NCI-H1694 (cell line): ENCODE measurements at places on chromosomes 2 and 18.
A peak's percentile ranks its signal among the peaks of the same experiment; 100 is the strongest.

DNA sequence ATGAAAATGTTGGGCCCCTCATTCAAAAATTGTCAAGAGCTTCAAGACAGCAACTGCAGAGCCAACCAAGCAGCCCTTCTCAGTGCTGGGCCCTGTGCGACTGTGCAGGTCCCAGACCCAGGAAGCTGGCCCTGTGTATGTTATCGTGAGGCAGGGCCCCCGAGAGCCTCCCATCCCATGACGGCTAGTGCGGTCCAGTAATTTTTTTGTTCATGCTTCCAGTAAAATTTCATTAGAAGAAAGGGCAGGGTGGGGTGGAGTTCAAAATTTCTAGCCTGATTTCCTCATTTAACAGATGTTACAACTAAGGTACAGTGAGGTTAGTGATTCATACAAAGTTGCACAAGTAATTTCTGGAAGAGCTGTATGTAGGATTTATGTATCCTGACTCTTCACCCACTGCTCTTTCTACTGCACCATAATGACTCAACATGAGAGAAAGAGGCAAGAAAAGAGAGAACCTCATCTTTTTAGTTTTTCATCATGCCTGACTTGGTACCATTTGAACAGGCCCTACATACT is 105.5 kb downstream of the ZEB2 start:
- no peak for DNase-seq

GRCh38 chr18:58721566-58722239 is 50.4 kb downstream of the MALT1 start:
- no peak for DNase-seq

- no peak for DNase-seq
These were observed 109.8 kb downstream of the FARSB start for GRCh38 chr2:222545823-222546795.

GRCh38 chr2:231392431-231393148 is 2.9 kb upstream of the B3GNT7 start:
- DNase-seq: no peak

DNA sequence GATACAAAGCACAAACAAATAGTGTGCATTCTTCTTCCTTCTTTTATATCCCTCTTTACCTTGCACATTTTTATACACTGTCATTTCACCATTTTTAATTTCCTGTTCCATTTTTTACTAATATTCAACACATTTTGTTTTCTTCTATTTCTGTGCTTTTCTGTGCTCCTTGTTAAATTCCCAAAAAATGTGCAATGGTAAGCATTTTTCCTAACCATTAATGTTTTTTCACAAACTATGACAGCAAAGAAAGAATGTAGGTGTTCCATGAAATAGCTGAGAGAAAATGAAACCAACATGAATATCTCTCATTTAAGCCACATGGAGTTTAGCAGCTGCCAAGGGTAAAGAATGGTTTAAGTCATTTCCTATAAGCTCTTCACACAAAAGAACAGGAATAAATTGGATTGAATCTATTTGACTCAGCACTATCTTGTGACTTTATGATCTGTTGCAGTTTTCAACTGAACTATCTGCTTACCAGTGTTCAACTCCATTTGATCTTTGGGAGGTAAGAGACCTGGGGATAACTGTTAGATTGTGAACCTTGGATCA is 145.7 kb upstream of the CDH19 start:
- no peak for DNase-seq

DNA sequence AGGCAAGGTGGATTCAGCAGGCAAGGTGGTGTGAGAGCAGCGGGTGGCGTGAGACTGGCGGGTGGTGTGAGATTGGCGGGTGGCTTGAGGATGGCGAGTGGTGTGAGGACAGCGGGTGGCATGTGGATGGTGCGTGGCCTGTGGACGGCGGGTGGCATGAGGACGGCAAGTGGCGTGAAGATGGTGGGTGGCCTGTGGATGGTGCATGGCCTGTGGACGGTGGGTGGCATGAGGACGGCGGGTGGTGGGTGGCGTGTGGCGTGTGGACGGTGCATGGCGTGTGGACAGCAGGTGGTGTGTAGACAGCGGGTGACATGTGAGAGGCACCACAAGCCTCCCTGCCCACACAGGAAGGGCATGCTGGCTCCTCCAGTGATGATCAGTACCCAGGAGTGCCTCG is 186.9 kb upstream of the SALL3 start:
- DNase-seq: no peak

GRCh38 chr18:24369426-24369825 is 28.2 kb downstream of the OSBPL1A start:
- no peak for DNase-seq

DNA sequence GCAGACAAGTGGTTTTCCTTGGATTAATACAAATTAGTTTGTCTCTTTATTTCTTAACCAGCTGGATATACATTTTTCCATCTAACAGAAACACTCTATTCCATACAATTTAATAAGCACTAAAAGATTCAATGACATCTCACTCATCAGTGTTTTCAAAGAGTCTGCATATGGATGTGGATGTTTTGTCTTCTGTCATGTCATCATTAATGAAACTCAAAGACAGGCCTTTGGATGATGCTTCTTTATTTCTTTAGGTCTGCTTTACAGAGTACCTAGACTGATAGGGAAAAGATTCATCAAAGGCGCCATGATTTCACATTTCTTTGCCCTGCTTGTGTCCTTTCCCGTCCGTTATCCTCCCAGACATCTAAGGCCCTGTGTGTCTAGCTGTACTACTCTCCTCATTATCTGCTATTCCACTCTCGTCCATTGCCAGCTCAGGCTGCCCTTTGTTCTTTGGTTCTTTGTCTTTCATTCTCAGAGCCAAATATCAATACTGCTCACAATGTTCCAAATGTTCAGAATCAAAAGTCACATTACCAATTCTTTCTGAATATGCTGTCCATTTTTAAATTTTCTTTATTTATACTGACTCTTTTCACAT is 232.3 kb upstream of the CHAC2 start:
- no peak for DNase-seq

GRCh38 chr2:2007551-2008501 is 263.5 kb upstream of the PXDN start:
- DNase-seq: peak; percentile 93

DNA sequence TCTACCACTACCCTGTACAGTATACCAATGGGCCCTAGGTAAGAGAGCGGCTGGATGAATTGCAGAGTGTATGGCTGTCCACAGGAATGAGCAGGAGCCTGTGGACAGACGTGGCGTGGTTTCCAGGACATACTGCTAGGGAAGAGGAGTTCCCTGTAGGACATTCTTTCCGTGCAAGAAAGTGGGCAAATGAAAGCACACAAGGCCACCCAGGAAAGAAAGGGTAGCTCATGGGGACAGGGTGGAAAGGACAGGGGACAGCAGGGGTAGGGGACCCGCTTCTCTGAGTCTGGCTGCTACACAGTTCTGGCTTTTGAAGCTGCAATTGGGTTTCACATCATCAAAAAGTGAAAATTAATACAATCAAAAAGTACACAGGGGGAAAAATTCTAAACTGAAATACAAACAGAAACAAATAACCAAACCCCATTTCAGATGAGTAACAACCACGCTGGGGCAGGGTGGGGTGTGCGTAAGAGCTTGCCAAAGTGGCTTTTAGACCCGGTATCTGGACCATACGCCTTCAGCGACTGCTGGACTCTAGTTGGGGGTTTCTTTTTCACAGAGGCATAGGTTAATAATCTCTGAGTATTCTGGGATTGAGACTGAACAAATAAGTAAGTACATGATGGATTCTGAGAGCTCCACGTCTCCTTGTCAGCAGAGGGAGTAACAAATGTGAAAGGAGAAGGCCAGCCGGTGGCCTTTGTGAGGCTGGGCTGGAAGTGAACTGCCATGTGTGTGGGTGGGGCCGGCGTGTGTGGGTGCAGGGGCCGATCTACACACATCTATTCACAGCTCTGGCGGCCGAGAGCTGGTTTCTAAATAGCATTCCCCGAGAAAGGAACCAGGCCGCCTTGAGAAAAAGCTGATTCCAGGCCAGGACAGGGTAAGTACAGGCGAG is 84.0 kb downstream of the HDAC4 start:
- DNase-seq: no peak

DNA sequence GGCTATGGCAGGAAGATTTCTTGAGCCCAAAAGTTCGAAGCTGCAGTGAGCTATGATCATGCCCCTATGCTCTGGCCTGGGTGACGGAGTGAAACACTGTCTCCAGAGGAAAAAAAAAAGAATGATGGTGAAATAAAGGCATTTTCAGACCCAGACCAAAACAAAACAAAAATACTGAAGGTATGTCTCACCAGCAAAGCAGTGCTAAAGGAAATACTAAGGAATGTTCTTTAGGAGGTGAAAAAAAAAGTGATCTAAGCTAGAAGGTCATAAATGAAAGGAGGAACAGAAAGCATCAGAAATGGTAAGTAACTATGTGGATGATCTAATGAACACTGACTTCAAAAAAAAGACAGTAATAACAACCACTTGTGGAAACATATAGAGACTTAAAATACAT is 18.7 kb downstream of the SS18 start:
- no peak for DNase-seq

GRCh38 chr2:24920098-24920808 is at the start of gene ADCY3:
TSS of gene ADCY3 (minus strand) at chr2:24920237. CDS start at chr2:24918987, 1,250 bp downstream.
- DNase-seq: no peak

- no peak for DNase-seq
These were observed 526.6 kb upstream of the PKDCC start for GRCh38 chr2:41521211-41521610.

GRCh38 chr2:169301596-169302335 is 60.6 kb downstream of the LRP2 start:
- DNase-seq: no peak

GRCh38 chr2:39679805-39680204 is 14.1 kb downstream of the TMEM178A start:
- DNase-seq: no peak

DNA sequence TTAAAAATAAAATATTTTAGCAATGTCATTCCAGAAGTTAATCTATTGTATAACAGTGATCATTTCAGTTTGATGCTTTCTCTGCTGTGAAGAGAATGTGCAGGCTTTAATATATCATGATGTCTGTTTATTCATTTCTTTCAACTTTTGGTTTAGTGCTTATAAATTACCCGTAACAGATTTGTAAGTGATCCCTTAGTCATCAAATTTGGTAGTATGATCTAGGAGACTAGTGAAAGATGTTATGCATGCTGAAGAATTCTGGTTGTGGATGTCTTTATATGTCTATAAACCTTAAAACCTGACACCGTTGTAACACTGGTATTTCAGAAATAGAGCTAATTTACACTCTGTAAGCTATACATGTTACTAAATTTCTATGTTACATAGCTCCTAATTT is 260.4 kb downstream of the CPS1 start:
- DNase-seq: no peak

DNA sequence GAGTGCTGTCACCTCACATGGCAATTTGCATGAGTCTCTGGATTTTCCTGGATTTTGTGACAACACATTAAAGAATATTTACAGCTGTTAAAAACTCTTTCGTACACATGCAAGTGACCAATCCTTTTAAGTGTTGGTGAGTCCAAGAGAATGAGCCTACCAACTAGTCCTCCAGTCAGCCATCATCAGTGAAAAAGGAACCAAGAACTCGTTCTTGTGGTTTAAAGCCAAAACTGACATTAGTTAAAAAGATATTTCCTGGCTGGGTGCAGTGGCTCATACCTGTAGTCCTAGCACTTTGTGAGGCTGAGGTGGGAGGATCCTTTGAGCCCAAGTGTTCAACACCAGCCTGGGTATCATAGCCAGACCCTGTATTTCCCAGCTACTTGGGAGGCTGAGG is 215.4 kb upstream of the ITGA4 start:
- DNase-seq: no peak

DNA sequence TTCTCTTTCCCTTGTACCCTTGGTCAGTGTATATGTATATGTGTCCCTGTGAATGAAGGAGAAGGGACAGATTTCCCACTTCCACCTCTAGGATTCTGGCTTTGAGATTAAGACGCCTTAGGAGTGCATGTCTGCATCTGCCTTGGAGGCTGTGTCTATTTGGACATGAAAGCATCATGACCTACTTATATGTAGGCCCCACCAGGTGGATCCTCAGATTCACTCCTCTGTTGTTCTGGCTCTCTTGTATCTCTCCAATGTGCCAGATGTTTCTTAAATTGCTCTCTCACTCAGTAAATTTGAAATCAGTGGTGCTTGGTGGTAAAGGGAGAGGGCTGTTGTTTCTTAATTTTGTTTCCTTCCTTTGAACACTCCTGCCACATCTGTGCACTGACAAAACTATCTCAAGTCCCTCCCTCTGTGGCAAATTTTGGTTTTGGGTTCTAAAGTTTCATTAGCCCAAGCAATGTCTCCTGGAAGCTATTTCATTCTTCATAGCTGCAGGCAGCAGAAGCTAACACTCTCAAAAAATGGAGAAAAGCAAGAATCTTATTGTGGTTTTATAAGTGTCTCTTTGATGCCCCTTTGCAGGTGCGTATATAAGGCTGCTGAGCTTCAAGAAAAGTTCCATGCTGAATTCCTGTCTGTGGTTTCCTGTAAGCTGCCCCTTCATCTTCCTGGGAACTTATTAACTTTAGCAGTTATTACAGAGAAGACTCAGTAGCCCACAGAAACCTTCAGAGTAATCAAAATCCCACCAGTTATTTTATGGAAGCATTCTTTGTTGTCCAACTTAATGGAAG is 179.7 kb upstream of the SETBP1 start:
- no peak for DNase-seq

DNA sequence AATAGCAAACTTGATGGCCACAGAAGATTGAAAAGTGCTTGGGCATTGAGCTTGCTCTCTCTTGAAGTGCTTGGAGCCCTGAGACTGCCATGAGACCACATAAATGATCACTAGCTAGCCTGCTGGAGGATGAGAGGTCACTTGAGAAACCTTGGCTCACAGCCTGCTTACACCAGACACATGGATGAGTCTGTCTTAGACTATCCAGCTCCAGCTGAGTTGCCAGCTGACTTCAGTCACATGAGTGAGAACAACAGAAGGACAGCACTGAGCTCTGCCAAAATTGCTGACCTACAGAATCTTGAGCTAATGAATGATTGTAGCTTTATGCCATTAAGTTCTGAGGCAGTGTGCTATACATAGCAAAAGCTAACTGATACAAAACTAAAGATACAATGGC is 18.1 kb downstream of the NABP1 start:
- DNase-seq: no peak

DNA sequence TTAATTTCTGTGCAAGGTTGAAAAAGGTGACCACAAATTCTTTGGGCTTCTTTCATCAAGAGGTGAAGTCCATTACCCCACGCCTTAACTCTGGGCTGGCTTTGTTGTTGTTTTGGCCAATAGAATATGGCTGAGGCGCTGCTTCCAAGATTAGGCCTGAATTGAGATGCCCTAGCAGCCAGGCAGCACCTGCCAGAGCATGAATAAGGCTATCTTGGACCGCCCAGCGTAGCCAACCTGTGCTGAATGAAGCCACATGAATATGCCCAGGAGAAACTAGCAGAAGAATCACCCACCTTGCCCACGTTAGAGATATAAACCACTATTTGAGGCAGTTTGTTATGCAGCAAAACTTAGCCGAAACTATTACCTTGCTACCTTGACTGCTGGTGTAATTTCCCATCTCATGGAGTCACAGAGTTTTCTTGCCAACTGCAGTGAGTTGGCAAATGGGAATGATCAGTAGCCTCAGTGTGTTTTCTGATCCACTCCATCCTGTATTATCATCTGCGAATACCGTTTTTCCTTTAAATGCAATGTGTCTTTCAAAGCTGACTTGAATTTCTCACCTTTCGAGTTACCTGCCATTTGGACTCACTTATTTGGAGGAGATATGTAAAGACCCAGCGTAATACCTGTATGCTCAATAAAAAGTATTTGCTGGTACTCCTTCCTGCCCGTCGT is 679 bp downstream of the TSGA10 start:
- no peak for DNase-seq
